Skin of body (tissue), 3 donors: ENCODE measurements at places on chromosomes 7 and 10. TPM values are rescaled to one million over a fixed set of nuclear protein-coding genes. Genes with fewer than 3 reads are reported as not detected.

- DNase-seq = no peak
These were observed 67.9 kb upstream of the AFAP1L2 start for GRCh38 chr10:114471906-114472876.

- DNase-seq = no peak
These were observed 33.0 kb downstream of the HK1 start for GRCh38 chr10:69311309-69311708.

DNA sequence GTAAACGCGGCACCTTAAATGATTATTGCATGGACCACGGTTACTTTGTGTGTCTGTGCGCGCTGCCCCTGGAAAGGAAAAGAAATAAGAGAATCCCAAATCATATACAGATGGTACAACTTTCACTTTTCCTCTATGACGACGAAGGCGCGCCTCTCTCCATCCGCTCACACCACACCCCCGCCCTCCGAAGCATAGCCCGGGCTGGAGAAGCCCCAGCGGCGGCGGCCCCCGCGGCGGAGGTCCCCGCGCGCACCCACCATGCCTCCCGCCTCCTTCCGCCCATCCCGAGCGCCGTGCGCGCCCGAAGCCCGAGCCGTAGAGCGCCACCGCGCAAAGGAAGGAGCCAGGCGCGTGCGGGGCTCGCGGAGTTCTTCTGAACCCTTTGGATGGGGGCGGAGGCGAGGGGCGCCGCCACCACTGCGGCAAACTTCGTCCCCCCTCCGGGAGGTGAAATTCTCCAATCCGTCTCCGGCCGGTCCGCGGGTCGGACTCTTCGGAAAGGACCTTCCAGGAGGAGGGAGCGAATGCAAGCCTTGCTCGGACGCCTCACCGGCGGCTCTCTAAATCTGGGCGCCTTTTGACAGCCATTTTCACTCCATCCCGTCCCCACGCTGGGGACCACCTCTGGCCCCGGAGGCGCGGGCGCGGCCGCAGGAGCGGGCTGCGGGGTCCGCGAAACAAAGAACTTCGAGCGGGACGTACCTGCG, 588 bp downstream of the GLI3 start:
- peak; percentile 79 for DNase-seq

GRCh38 chr7:122038904-122039303, 105.1 kb downstream of the AASS start:
- no peak for DNase-seq

DNA sequence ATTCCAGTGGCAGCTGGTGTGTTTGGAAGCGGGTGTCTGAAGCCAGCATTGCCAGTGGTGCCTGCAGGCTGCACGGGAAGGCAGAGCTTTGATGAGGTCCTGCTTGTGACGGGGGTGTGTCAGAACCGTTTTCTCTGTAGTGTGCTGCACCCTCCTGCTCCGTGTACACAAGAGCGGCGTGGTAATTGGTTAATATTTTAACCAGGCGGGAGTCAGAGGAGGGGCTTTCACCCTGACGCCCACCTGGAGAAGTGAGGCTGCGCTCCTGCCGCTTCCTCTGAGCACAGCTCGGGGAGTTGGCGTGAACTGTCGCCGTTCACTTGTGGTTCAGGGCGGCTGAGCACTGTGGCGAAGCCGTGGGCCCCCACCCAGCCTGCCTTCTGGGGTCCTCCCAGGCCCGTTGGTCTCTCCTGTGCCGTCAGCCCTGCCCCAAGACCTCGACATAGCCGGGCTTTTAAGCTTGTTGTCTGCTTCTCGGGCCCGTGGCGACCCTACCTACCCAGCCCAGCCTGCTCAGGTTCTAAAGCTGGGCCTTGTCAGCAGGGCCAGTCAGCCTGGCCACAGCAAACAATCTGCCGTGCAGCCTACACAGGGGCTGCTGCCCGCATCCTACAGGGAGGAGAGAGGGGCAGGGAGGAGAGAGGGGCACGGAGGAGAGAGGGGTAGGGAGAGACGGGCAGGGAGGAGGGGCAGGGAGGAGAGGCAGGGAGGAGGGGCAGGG, 11.6 kb downstream of the NKX6-2 start:
- no peak for DNase-seq

GRCh38 chr7:148670807-148671206, 27.9 kb upstream of the CUL1 start:
- DNase-seq = no peak

DNA sequence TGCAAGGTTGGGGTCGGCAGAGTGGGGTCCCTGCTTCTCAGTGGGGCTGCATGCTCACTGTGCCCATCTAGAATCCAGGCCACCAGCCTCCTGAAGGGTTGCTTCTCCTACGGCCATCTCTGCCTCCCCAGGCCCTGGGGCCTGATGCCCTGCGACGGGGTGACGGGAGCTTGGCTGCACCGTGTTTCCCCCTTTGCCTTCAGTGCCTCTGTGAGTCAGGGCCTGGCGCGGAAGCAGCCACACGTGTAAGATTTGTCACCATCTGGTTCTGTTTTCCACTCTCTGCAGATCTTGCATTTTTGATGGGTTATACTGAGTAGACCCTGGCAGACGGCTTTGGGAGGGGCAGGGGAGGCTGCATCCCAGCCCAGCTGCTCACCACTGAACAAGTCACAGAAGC, 7.2 kb downstream of the ADAMTS14 start:
- DNase-seq = peak; percentile 93

DNA sequence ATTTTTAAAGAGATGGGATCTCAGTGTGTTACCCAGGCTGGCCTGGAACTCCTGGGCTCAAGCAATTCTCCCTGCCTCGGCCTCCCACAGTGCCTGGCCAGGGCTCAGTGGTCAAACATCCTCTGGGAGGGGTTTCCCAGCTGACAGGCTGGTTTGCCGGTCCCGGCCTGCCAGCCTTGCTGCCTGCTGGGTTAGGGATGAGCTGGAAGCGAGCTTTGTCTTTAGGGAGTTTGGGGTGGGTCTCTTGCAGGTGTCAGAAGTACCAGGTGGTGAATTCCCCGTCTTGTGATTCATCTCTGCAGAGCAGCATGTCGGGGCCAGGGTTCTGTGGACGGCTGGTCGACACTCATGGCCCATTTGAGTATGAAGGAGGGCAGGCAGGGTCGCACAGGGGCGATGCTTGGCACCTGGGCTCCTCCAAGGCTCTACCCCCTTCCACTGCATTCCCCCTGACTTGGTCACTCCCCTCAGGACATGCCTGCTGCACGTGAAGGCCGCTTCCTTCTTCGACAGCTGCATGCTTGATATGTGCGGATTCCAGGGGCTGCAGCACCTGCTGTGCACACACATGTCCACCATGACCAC, 30.3 kb downstream of the ZAN start:
- DNase-seq = no peak

GRCh38 chr7:7861211-7861633, 107.4 kb upstream of the GLCCI1 start:
- DNase-seq = no peak

- no peak for DNase-seq
These were observed 40.1 kb downstream of the ELMO1 start for GRCh38 chr7:37408291-37409228.

GRCh38 chr7:21671859-21672258, 129.0 kb downstream of the DNAH11 start:
- no peak for DNase-seq

- peak; percentile 36 for DNase-seq
These were observed 13.1 kb upstream of the HABP2 start for GRCh38 chr10:113539789-113540188.

- peak; percentile 12 for DNase-seq
These were observed 71.7 kb downstream of the ICA1 start for GRCh38 chr7:8190119-8190895.

DNA sequence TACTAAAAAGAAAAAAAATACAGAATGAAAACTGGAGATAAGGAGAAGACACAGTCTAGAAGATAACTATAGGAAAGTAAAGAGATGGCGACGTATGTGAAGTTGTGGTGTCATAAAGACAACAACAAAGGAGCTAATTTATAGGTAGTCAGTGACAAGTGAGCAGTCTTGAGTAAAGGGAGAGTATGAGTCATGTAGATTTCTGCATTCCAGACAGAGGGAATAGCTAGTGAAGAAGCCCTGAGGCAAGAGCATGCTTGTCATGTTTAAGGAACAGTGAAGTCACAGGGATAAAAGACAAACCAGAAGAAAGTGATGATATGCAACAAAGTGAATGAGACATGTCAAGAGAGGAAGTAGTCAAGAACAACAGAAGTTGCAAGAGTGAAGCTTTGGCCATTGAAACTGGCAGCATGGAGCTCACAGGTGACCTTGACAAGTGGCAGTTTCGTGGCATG, 2.3 kb upstream of the MIOS start:
- no peak for DNase-seq

DNA sequence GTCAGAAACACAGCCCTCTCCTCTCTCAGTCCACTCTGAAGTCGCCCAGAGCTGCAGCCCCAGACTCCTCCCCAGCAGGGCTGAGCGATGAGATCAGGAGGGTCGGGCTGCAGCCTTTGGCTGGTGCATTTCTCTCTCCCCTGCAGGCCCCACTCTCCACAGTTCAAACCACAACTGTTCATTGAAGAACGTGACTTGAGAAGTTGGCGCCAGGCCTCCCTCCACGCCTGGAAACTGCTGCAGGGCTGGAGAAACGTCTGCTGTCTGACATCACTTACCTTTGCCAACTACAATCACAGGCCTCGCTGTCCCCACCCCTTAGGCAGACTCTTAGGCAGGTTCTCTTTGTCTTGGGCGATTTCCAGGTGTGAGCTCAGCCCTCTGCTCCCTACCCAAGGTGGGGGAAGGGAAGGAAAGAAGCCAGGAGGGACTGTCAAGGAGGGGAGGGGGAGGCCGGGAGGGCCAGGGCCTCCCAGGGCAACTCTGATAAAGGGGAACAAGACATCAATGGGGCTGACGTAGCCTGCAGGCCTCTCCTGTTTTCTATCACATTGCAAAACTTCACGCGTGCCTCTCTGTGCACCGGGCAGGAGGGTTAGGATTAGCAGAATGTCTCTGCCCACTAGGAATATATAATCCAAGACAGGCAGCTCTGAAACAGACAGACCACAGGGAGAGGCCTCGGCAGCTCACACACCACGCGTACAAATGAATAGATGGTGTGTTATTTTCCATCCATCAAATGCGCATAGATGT, 32.7 kb downstream of the CALML5 start:
- peak; percentile 93 for DNase-seq

GRCh38 chr7:44654255-44654796, 47.9 kb downstream of the OGDH start:
- DNase-seq = no peak

DNA sequence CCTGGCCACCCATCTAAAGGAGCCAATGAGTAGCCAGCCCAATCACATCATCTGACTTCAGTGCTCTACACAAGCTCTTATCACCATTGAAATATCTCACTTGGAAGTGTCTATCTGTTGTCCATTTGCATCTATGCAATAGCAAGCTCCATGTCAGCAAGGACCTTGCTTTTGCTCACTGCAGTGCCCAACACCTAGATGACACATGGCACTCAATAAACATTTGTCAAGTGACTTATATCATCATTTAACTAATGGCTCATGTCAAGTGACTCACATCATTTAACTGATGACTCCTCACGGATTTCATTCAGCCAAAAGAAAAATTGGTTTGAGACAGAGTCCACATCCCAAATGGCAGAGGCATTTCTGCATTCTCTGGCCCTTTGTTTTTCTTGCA, 92.9 kb upstream of the ADAM12 start:
- DNase-seq = no peak

DNA sequence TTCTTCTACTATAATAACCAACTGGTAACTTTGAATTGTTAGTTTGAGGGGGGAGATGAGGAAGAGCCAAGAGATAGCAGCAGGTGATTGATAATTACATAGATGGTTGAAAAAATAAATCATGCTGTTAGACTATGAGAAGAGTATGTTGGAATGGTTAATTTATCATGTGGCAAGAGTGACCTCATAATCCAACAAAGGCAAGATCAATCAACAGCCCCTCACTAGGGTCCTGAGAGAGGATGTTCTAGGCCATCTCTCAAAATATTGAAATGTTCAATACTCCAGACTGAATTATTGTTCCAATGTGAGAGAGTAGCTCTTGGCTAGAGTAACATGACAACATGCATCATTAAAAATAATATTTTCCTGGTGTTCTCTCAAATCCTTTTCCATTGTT, 67.9 kb downstream of the ADD3 start:
- DNase-seq = peak; percentile 92

DNA sequence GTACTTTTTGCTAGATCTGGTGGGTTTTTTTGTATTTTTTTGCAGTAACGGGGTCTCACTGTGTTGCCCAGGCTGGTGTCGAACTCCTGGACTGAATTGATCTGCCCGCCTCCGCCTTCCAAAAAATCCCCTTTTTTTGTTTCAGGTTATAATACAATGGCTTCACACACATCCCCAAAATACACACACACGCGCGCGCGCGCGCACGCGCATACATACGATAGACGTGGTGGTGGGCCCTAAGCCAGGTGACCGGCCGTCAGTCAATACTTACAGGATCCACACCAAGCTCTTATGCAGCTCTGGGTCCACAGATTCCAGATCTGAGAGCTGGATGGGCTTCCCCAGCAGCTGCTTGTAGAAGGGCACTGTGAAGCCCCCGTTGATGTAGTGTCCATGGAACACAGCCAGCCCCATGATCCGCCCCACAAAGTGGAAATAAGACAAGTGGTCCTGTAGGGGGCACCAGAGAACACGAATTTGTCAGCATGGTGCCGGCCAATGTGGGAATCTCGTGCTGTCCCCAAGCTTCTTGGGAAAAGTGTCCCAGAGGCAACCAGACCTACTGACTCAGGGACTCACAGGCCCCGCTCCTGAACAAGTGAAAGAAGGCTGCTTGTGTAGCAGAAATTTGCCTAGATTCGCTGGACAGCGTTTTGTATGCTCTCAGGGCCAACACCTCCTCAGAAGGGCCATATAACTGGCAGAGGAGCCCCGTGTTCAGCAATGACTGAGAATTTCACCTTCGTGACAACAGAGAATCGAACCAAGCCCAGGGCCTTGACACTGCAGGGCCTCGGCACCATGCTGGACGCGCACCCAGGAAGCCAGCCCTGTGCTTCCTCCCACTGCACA, 103.6 kb downstream of the SMURF1 start:
- DNase-seq = peak; percentile 65

- DNase-seq = no peak
These were observed 58.1 kb upstream of the KIAA1217 start for GRCh38 chr10:24150853-24151252.

DNA sequence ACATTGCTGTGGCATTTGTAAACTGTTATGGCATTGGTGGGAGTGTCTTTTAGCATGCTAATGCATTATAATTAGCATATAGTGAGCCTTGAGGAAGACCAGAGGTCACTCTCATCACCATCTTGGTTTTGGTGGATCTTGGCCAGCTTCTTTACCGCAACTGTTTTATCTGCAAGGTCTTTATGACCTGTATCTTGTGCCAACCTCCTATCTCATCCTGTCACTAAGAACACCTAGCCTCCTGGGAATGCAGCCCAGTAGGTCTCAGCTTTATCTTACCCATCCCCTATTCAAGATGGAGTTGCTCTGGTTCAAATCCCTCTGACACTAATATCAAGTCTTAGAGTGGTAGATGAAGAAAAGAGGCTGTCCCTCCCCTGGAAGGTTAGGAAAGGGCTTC, 506.2 kb downstream of the GALNT17 start:
- no peak for DNase-seq

FAM25C gene
- not detected for total RNA-seq

MTURN gene
- total RNA-seq = 52.5 TPM

ADCYAP1R1 gene
- 3.9 TPM for total RNA-seq

CYP51A1 gene
- 87.1 TPM for total RNA-seq

FAM25A gene
- total RNA-seq = 16.3 TPM

TMEM229A gene
- total RNA-seq = not detected

SVIL gene
- 121 TPM for total RNA-seq

SPDYE2B gene
- total RNA-seq = not detected

CFAP69 gene
- 15.3 TPM for total RNA-seq

FRG2B gene
- not detected for total RNA-seq
